Activated CD4-positive, alpha-beta memory T cell treated with anti-CD3 and anti-CD28 coated beads for 36 hours (primary cell): ENCODE measurements at places on chromosomes 3 and 15.

DNA sequence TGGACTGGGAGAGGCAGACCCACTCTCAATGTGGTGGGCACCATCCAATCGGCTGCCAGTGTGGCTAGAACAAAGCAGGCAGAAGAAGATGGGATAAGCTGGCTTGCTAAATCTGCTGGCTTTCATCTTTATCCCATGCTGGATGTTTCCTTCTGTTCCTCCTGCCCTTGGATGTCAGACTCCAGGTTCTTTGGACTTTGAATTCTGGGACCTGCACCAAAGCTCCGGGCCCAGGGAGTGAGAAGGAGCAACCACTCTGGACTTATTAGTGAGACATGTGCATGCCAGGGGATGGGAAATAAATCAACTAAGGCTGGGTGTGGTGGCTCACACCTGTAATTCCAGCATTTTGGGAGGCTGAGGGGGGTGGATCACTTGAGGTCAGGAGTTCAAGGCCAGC lies 20.0 kb upstream of the OSBPL11 start:
- DNase-seq: no peak

- DNase-seq: no peak
Observed at GRCh38 chr3:156631323-156631722, 43.1 kb upstream of the TIPARP start.

DNA sequence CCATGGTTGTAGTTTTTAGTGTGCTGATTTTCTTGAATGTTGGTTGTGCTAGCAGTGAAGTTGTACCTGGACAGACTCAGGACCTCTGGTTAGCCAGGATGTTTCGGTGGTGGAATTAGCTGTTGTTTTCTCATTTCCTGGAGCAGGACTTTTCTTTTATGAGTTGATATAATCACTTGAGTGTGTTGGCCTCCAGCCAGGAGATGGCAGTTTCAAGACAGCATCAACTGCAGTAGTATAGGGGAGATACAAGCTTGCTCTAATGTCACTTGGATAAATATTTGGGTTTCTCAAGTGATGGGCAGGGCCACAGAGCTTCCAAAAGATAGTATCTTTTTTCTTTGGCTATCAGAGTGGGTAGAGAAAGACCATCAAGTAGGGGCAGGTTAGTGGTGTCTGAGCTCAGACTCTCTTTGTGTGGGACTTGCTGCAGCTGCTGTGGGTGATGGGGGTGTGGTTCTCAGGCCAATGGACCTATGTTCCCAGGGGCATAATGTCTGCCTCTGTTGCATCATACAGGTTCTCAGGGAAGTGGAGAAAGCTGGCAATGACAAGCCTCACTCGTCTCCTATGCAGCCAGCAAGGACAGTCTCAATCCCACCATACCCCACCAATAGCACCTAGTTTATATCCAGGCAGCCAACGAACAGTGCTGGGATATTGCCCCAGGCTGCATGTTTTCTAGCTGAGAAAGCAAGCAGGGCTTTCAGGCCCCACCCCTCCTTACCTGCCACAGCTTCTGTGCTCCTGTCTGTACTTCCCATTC lies 14.6 kb upstream of the OR5K2 start:
- DNase-seq: no peak

- no peak for DNase-seq
Observed at GRCh38 chr15:62362608-62363007, 197.5 kb upstream of the C2CD4B start.

DNA sequence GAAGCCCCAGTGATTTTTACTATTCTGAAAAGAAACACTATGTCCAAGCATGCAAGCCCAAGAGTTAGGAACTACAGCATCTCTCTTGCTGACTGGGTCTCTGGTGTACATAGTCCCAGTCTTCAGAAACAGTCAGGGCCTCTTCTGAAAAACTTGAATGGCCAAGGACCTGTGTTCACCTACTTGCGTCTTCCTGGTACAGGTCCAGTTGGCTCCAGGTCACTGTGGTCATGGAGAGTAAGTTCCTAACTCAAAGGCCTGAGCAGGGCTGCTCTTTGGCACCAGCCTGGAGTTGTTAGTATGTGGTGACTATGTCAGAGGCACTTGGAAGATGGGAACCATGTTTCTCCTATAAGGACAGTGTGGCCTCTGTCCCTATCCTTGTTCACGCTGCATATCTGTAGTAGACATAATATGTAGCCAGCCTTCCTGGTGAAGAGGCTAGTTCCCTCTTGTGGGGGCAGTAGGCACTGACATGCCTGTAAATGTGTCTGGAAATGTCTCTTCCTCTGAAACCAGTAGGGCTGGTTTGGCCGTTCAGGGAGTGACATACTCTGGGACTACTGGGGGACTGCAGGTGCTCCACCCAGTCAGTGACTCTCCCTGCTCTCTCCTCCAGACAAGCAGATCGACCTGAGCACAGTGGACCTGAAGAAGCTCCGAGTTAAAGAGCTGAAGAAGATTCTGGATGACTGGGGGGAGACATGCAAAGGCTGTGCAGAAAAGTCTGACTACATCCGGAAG lies 2.6 kb upstream of the RBM15B start:
- no peak for DNase-seq

GRCh38 chr3:189324538-189325138 lies 152.9 kb downstream of the TPRG1 start:
- peak; percentile 93 for DNase-seq

DNA sequence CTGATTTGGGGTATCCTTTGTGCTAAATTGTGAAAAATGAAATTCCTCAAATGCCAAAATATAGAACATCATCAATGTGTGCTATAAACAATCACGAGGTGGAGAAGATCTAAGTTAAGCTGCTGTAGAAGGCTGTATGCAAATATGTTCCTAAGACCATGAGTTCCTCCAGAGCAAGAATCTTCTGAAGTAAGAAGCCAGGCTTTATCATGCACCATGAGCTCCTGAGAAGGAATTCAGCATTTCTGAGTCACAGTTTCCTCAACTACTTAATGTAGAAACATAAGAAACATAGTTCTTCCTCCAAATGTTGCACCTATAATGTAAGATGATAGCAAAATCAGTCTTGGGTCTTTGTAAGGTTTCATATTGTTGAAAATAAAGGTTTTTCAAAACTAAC lies 241.7 kb upstream of the MDFIC2 start:
- DNase-seq: no peak

DNA sequence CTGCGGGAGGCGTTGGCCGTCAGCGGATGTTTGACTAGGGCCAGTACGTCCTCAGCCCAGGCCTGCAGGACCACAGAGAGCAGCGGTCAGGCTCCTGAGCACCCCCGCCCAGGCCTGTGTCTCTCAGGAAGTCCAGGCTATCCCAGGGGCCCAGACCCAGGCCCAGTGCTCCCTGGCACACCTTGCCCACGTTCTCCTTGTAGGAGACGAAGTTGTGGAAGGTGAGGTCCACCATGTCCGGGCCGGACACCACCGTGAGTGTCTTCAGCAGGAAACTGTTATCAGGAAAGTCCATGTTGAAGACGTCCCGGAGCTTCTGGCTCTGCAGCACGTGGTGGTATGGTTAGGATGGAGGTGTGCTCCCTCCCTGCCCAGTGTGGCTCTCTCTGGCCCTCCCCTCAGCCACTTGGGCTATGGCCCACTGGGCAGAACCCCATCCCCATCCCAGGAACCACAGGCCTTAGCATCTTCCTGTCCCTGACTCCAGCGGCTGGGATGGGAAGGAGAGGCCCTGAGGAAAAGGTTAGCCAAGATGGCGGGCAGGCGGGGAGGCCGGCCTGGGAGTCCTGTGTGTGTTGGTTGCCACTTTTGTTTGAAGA lies 5.3 kb downstream of the PLCB2 start:
- no peak for DNase-seq

GRCh38 chr3:106962993-106963392 lies 414.2 kb upstream of the CCDC54 start:
- no peak for DNase-seq

- DNase-seq: no peak
Observed at GRCh38 chr3:159252274-159252673, 450.4 kb downstream of the MFSD1 start.

DNA sequence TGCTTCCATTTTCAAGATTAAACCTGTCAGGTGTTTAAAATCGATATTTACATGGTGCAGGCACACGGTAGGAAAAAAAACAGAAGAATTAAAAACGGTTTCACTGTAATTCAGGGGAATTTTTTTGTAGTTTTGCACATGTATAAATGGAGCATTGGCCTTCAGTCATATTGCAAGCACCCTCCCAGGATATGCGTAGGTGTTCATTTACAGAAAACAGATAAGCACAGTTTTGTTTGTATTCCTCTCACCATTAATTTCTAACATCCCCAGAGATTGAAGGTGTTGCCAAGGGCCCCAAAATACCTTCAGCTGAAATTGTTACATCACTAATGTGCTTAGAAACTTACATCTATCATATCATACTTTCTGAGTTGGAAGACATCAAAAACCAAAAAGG lies 427.1 kb upstream of the NR2F2 start:
- no peak for DNase-seq

DNA sequence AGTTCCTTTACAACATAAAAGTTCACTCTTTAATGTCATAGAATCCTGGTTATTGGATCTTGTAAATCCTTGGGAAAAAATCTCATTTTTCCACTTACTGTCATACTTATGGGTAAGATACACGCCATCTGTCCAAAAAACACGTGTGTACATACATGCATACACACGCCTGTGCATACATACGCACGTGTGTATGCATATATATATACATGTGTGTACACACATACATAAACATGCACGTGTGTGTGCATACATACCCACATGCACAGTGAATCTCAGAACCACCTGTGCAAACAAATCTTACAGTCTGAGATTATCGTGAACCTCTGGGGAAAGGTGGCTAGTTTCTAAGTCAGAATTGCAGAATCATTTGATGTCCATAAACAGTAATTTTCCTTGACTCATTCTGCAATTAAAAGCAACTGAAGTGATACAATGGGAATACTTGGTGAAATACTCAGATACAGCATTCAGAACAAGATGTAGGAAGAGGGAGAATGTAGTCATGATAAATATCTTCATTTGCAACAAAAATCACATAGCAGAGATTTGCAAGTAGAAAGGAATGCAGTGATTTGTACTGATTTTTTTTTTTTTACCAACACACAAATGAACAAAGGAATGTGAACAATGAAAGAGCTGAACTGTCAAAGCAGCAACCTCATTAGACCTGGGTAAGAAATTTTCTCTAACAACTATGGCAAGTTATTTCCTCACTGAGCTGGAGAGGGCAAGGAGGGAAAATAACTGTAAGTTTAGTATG lies 160.6 kb upstream of the POU1F1 start:
- DNase-seq: no peak

DNA sequence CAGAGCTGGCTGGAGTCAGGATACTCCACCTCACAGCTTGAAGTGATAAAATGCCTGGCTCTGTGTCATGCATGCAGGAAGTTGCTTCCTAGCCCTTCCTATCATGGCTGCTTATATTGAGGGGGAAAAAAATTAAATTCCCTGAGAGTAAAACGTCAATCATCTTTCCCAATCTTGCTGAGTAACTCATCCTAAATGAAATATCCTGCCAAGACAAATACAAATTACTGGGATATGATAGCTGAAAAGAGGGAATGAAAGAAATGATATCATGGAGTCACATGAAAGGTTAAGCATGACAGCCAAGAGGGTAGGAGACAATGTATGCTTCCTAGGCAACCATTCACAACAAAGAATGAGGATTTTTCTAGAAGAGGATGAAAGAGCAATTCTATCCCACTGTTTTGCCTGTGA lies 110.6 kb downstream of the ABI3BP start:
- no peak for DNase-seq

- DNase-seq: no peak
Observed at GRCh38 chr3:38369186-38369585, 22.6 kb downstream of the XYLB start.

DNA sequence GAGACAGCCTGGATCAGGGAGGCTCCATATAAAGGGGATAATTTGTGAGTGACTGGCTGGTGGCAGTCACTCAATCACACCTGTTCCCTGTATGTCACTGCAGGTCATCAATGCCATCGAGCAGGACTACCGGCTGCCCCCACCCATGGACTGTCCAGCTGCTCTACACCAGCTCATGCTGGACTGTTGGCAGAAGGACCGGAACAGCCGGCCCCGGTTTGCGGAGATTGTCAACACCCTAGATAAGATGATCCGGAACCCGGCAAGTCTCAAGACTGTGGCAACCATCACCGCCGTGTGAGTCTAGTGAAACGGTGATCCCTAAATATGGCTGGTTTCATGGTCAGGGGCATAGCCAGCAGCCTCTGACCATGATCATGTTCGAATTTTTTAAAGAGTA lies 453.2 kb downstream of the EPHB1 start:
- no peak for DNase-seq

GRCh38 chr3:48598323-48599076 lies 3.4 kb upstream of the COL7A1 start:
- DNase-seq: no peak

- DNase-seq: no peak
Observed at GRCh38 chr3:197828-198491, 1.4 kb downstream of the CHL1 start.

DNA sequence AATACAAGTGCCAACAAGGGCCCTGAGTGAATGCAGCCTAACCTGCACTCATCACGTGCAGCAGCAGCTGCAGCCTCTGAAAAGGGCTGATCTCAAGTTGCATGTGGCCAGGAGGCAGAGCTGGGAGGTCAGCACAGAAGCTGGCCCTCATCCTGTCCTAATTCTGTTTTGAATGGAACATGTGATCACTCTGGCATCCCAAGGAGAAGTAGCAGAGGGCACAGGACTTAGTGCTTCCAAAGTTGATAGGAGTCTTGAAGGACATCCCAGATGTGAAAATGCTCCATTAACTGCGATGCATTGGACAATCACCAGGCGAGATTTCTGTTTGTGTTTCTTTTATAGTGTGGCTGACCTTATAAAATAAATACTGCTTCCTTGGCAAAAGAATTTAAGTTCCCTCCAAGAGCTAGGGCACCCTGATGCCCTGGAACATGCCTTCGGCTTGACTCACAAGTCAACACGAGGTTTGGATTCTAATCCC lies 31.6 kb upstream of the STAG1 start:
- no peak for DNase-seq

DNA sequence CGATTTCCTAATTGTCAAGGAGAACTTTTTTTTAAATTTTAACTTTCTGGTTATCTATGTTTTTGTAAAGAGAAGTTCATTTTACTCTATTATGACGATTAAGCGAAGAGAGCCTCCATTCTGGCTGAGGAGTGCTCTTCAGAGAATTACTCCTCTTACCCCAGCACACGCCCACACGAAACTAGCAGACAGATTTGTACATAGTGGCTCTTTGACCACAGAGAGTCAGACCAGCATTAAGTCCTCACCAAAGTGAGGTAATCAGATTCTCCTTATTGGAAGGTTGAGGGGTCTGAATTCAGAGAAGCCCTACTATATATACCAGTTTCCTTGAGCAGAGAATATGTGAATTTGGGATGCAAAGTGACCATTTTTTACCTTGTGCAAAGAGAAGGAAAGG lies 204.8 kb upstream of the TSC22D2 start:
- DNase-seq: no peak

GRCh38 chr15:33159726-33160453 lies 34.6 kb downstream of the FMN1 start:
- DNase-seq: no peak

DNA sequence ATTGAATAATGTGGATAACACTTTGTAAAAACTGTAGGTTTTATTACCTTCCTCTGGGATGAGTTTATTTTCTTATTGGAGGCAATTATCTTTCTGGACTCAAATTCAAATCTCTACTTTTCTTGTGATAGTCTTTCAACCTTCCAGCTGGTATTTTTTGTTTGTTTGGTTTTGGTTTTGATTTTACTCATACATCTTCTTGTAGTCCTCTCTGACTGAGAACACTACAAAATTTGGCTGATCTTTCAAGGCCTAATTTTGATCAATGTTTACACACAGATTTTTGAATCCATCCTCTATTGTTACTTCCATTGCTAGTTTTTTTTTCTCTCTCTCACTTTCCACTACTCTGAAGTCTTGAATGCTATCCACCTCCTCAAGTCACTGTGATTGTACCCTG lies 303.8 kb upstream of the NECTIN3 start:
- DNase-seq: no peak
